ENCODE measurements at places on chromosomes 16 and 17.
A peak's percentile ranks its signal among the peaks of the same experiment; 100 is the strongest.

DNA sequence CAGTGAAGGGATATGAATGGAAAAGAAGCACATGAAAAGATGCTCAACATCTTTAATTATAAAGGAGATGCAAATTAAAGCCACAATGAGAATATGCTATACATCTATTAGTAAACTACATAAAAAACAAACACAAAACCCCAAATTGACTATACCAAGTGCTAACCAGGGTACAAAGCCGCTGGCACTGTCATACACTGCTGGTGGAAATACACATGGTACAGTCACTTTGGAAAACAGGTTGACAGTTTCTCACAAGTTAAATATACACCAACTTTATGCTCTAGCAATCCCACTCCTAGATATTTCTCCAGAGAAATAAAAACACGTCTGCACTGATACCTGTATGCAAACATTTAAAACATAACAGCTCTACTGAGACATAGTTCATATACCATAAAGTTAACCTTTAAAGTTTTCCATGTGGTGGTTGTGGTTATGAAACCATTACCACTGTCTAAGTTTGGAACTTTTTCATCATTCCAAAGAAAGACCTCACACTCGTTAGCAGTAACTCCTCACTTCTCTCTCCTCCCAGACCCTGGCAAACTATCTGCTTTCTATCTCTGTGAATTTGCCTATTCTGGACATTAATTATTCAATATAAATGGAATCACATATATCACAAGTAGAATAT is 42.7 kb downstream of the ADGRG5 start:
- no peak for DNase-seq

- no peak for DNase-seq
Observed at GRCh38 chr16:30535777-30536190, 1.1 kb upstream of the ZNF747 start.

DNA sequence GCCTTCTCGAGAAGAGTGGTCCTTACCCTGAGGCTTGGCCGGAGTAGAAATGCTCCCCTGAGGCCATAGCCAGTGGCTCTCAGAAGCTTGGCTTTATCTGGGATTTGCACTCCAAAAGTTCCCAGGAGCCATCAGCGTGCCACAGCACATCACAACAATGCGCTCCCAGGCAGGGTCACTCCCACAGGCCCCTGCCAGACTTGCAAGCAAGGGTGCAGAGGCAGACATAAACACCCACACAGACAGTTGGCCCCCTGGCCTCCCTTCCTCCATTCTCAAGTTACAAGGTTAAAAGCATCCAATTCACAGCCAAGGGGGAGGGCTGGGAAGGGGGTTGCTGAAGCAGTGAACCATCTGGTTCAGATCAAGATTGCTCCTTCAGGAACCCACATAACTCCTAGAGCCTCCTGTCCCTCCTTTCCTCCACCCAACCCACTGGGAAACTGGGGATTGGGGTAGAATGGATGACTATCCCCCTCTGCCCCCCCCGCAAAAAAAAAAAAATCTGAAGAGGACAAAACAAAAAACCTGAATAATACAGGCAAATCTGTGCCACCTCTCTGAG is 1.8 kb downstream of the ST3GAL2 start:
- DNase-seq: peak; percentile 74

GRCh38 chr16:50517450-50518252 is 30.5 kb upstream of the NKD1 start:
- no peak for DNase-seq

GRCh38 chr16:24525970-24526559 is 13.3 kb upstream of the RBBP6 start:
- DNase-seq: no peak

GRCh38 chr16:30569746-30570635 is 1.5 kb downstream of the ZNF688 start:
- no peak for DNase-seq

DNA sequence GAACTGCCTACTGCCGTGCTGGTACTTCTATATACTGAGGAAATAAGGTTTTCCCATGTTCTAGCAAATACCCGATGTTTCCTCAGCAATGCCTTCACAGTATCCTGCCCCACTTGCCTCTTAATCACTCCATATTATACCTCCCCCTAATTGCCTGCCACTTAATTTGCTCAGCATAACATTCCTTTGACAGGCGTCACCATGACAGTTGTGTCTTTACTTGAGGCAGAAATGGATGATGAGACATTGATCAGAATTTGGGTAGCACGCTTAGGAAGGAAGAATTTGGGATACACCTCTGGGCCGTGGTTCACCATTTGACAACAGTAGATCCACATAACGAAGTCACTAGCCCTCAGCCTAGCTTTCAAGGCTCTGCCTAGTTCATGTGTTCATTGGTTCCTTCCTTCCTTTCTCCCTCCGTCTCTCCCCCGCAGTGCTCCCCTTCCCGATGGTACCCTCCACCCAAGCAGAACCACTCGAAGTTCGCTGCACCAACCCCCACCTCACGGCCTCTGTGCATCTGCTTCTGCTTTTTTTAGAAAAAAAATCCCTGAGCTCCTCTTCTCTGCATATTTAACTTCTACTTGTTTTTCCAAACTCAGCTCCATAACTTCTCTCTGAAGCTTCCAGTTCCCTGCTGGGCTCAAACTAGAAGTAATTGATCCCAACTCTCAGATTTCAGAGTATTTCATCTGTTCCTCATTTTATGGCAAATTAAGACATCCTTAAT is 19.4 kb downstream of the IQCK start:
- DNase-seq: no peak

DNA sequence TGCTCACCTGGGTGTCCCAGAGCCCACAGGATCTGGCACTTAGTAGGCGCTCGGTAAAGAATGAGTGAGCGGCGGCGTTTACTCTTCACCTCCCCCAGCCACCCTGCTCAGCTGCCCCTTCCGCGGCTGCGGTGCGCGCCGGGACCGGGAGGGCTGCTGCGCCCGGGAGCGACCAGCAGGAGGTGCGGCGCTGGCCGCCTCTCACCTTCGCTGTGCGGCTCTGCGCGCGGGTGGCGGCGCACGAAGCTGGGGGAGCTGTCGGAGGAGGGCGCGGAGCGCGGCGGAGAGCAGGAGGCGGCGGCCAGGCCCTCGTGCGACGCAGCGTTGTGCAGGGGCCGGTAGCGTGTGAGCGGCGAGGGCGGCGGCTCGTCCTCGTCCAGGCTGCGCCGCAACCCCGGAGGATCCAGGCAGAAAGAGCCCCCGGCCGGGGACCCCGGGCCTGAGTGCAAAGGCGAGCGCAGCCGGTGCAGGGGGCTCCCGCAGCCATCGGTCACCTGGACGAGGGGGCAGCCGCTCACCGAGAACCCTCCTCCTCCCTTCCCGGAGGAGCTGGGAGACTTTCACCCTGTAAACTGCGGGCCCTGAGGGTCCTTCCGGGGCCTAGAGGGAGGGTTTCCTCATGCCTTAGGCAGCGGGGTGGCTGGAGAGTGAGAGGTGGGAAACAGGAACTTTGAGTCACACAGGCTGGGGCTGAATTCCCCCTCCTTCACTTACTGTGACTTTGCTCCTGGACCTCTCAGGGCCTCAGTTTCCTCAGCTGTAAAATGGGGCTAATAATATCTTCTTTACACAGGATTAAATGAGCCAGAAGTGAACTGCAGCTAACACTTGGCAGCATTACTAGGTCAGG is 12.5 kb downstream of the SAMD14 start:
- DNase-seq: no peak

GRCh38 chr17:81111066-81111465 is 54.2 kb upstream of the PVALEF start:
- no peak for DNase-seq

- peak; percentile 79 for DNase-seq
Observed at GRCh38 chr16:54446639-54447038, 160.1 kb upstream of the IRX3 start.

- no peak for DNase-seq
Observed at GRCh38 chr17:81526662-81527571, 1.3 kb upstream of the FSCN2 start.

- no peak for DNase-seq
Observed at GRCh38 chr17:40482722-40483121, 18.7 kb downstream of the TNS4 start.

DNA sequence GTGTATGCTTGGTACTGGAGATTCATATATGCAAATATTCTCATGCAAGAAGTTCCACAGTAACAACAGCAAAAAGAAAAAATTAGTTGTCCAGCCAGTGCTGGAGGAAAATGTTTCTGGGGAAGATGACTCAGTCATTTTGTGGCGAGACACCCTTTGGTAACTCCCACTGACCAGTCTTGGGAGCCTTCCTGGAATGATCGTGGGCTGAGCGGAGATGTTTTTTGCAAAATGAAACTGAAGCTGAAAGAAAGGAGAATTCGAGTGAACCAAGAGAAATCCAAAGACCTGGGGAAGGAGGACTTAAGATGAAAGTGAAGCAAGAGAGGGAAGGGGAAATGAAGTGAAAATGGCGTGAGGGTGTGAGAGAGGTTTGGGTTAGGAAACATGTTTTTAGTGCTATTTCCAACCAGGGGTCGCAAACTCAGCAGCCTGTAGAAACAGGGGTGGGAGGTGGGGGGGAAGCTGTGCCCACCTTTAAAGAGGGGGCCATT is 5.2 kb downstream of the ITPRIPL2 start:
- peak; percentile 72 for DNase-seq

All from AG04449 (cell line).